GM19239 (cell line): ENCODE measurements at places on chromosomes 4 and X.

- no peak for DNase-seq
These were observed 1.9 kb downstream of the NEUROG2 start for GRCh38 chr4:112513971-112514646.

DNA sequence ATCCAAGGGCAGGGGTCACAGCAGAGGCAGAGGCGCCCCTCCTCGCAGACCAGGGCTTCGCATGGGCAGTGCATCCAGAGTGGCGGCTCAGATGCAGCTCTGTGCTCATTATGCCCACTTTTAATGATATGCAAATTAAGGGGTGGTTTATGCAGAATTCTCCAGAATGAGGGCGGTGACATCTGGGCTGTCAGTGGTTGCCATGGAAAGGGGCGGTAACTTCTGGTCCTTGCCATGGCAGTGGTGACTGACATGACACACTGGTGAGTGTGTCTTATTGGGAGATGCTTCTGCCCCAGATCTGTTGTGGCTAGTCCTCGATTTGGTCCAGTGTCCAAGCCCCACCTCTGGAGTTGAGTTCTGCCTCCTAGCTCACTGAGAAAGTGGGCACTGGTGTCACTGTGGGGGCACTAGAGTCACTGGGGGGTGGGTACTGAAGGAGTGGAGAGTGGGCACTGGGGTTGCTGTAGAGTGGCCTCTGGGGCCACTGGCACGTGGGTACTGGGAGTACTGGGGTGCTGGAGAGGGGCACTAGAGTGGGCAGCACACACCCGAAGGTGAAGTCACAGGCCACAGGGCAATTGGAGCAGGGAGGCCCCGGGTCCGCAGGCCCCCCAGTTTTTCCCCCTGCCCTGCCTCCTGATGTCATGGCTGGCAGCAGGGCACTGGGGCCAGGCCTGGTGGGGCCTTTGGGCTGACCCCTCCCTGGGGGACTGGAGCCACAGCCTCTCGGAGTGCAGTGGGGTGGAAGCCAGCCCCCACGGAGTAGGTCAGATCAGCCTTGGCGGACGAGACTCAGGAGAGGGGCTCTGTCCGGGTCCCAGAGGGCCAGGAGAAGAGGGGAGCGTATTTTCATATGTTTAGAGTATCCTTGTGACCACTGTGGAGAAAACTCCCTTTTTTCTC is 98.6 kb upstream of the NKX1-1 start:
- no peak for DNase-seq

- no peak for DNase-seq
These were observed 36.3 kb downstream of the NAT8L start for GRCh38 chr4:2095236-2096072.

DNA sequence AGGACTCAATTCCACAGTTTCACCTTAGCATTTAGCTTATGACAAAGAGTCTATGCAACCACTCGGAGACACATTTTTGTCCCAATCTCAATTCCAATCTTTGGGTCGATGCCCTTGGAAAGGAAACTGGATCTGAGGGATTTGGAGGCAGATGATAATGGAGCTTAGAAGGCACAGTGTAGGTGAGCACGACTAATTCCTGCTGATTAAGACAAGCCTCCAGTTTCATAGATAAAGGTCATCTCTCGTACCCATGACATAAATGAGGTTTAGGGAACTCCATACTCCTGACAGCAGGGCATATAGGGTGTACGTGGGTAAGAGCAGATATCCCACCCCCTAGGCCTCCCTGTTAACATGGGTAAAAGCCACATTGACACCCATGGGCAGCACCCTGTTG is 24.4 kb upstream of the ZNF718 start:
- DNase-seq = no peak

DNA sequence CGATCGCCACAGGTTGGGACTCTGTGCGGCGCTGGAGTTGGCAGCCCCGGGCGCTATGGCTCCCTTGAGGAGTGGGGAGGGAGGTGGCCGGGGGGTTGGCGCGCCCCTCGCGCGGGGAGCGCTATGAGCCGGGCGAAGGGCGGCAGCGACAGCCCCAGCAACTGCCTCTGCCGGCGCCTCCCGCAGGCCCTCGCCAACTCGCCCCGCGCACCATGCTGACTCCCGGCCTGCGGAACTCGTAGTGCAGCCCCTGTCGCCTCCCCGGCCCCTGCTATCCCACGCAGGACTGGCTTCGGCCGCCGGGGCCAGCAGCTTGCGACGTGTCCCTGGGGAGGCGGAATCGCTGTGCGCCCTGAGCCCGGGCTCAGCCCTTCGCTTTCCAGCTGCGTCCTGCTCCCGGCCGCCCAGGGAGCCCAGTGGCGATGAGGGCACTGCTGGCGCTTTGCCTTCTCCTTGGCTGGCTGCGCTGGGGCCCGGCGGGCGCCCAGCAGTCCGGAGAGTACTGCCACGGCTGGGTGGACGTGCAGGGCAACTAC is 415 bp downstream of the SHISA3 start:
- DNase-seq = no peak
